Daoy (cell line): ENCODE measurements at places on chromosomes 12 and 14. TPM values are rescaled to one million over a fixed set of nuclear protein-coding genes. Genes with fewer than 3 reads are reported as not detected.

ACSM4 gene
- total RNA-seq: not detected in 2 replicates

AREL1 gene
- 24.6 and 27.9 TPM in 2 replicates for total RNA-seq

ST8SIA1 gene
- total RNA-seq: not detected in 2 replicates

RPL10L gene
- 6.9 and 15.7 TPM in 2 replicates for total RNA-seq

STYK1 gene
- 0.17 and 1.0 TPM in 2 replicates for total RNA-seq

CCDC175 gene
- total RNA-seq: 0.12 TPM in 1 of 2 replicates, not detected in the other

PLEKHG7 gene
- total RNA-seq: not detected in 2 replicates

TPH2 gene
- not detected in 2 replicates for total RNA-seq

RBM25 gene
- 57.4 and 58.1 TPM in 2 replicates for total RNA-seq

STON2 gene
- total RNA-seq: 7.8 and 10.5 TPM in 2 replicates

IPO4 gene
- total RNA-seq: 165 and 275 TPM in 2 replicates

TMEM229B gene
- 2.9 and 8.5 TPM in 2 replicates for total RNA-seq

LRCOL1 gene
- not detected in 2 replicates for total RNA-seq

AMDHD1 gene
- total RNA-seq: 0.11 and 0.98 TPM in 2 replicates

TCL1B gene
- 0.11 and 0.42 TPM in 2 replicates for total RNA-seq

TAS2R19 gene
- total RNA-seq: 9.0 TPM in 1 of 2 replicates, not detected in the other

ANO6 gene
- 46.9 and 52.7 TPM in 2 replicates for total RNA-seq

MYL2 gene
- total RNA-seq: not detected in 2 replicates

FOXN4 gene
- total RNA-seq: 0.06 and 0.12 TPM in 2 replicates

RHNO1 gene
- 58.6 and 93.1 TPM in 2 replicates for total RNA-seq

GLRX5 gene
- 90.1 and 93.3 TPM in 2 replicates for total RNA-seq
